ENCODE measurements at places on chromosomes 2 and 18.

GRCh38 chr18:25137197-25137472, 214.8 kb downstream of the ZNF521 start:
- no peak for DNase-seq

DNA sequence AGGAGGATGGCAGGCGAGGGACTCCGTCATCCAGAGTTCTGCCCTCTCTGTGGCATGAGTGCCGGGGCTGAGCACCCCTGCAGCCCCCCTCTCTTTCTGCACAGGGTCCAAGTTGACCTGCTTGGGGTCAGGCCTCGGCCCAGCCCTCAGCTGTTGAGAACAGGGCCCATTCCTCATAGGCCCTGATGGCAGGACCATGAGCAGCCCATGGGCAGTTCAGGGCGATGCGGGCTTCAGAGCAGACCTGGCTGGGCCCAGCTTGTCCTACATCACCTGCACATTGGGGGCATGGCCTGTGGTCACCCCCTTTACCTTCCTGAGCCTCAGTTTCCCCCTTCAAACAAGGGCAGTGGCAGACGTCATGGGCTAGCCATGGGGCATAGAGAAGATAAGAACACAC, 238.1 kb downstream of the SEPTIN10 start:
- no peak for DNase-seq

GRCh38 chr2:57859755-57860154, 186.9 kb upstream of the VRK2 start:
- no peak for DNase-seq

DNA sequence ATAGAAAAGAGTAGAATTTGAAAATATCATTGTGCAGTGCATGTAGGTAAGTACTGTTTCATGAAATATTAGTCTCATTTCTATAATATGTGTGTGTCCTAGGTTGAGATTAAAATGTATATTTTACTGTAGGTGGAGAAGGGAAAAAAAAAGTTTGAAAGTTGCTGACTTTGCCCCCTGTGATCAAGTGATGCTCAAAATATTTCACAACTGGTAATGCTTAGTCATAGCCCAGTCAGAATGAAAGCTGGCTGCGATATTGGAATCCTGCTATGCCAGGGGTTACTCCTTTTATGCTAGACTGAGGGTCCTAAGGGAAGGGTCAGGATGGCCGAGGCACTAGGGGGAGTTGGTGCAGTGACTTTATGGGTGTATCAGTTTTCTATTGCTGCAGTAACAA, 19.5 kb upstream of the CFAP36 start:
- no peak for DNase-seq

GRCh38 chr2:236689981-236690380, 120.4 kb downstream of the ACKR3 start:
- no peak for DNase-seq

GRCh38 chr18:56660655-56661054, 9.5 kb downstream of the WDR7 start:
- DNase-seq = no peak
